Chondrocyte (in vitro differentiated cells): ENCODE measurements at places on chromosomes 7 and 10.

- no peak for DNase-seq
These were observed 10.3 kb upstream of the IFIT1B start for GRCh38 chr10:89367529-89367928.

DNA sequence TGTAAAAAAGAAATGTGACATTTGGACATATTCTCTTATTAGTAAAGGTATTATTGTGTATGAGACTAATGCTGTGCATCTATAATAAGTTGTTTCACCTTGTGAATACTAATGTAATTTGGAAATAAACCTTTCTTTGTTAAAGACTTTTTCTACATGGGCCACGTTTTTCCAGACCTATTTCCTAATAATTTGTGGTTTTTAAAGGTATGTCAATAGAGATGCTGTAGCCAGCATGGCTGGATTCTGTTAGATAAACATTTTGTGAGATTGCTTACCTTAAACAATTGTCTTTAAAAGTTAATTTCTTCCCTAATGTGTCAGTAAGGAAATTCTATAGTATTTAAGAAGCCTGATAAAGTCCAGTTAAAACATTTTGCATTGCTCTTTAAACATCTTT is 56.0 kb downstream of the KAT6B start:
- no peak for DNase-seq

DNA sequence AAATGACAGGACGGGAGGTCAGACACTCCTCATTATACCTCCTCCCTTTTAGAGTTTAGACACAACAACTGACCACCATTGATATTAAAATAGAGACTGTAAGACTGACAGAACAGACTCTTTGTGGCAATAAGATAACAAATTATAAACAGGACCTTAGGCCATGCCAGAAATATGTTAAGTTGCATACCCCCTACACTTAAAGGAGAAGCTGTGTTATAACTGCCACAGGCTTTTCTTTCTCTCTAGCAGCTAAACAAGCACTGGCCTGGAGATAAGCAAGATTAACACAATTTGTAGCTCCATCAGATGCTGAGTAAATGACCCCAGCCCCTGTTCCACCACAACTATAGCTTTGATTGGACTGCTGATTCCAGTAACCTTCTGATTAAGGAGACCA is 10.5 kb upstream of the UNC5B start:
- no peak for DNase-seq

DNA sequence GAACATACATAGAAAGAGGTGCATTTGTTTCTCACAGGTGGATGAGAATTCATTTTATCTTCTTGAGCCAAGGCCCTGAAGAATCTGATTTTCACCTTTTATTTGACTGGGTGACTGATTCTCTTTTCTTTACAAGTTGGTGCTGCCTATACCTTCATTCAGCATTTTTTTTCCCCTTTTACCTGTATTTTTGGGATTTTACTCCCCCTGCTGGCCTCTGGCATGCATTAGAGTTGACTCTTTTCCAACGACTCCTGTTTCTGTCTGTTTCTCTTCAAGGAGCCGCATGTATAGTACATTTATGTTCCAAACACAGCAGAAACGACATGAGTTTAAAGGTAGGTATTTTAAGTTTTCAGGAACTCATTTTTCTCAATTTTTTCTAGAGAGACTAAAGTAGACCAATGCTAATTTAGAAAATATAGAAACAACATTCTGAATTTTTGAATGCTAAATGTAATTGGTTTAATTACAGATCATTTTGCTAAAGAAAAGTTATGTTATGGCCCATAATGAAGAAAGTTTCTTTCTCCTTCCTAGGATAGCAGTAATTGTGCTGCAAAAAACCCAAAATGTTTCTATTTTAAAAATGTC is 149.8 kb upstream of the HDAC9 start:
- DNase-seq, result no peak

GRCh38 chr10:102133373-102134195 is 744 bp downstream of the PPRC1 start:
- peak; percentile 94 for DNase-seq

GRCh38 chr7:102291916-102292267 is 5.2 kb downstream of the SH2B2 start:
- DNase-seq, result no peak

- DNase-seq, result no peak
These were observed 206.8 kb downstream of the GRID1 start for GRCh38 chr10:86159797-86160196.

DNA sequence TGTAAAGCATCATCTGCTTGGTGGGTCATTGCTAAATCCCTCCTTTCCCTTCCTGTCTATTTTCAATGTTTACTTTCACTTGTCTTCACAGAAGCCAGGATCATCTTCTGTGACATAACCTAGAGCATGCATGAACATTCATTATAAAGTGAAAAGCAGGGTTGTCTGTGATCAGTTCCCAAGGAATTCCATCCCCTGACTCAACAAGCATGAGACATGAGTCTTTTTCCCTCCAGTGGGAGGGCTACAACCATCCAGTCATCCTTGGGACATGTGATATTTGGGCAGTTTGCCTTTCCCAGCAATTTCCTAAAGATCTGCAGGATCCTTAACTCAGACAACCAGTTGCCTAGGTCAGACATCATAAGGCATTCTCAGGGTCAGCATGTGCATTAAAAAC is 166.3 kb upstream of the TMEM196 start:
- no peak for DNase-seq

DNA sequence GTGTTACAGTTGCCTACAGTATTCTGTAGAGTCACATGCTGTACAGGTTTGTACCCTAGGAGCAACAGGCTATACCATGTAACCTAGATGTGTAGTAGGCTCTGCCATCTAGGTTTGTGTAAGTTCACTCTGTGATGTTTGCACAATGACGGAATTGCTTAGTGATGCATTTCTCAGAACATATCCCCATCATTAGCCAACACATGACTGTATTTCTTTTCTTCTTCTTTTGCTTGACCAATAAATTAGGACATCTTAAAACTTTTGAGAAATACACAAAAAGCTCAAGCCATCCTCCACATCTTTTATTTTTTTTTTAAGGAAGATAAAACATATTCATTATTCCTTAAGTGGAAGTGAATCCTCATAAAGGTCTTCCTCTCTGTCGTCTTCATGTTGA is 5.4 kb upstream of the PFKFB3 start:
- no peak for DNase-seq

- no peak for DNase-seq
These were observed 13.6 kb upstream of the KAZALD1 start for GRCh38 chr10:101047961-101048892.

GRCh38 chr10:6778992-6779701 is 199.1 kb upstream of the PRKCQ start:
- no peak for DNase-seq

DNA sequence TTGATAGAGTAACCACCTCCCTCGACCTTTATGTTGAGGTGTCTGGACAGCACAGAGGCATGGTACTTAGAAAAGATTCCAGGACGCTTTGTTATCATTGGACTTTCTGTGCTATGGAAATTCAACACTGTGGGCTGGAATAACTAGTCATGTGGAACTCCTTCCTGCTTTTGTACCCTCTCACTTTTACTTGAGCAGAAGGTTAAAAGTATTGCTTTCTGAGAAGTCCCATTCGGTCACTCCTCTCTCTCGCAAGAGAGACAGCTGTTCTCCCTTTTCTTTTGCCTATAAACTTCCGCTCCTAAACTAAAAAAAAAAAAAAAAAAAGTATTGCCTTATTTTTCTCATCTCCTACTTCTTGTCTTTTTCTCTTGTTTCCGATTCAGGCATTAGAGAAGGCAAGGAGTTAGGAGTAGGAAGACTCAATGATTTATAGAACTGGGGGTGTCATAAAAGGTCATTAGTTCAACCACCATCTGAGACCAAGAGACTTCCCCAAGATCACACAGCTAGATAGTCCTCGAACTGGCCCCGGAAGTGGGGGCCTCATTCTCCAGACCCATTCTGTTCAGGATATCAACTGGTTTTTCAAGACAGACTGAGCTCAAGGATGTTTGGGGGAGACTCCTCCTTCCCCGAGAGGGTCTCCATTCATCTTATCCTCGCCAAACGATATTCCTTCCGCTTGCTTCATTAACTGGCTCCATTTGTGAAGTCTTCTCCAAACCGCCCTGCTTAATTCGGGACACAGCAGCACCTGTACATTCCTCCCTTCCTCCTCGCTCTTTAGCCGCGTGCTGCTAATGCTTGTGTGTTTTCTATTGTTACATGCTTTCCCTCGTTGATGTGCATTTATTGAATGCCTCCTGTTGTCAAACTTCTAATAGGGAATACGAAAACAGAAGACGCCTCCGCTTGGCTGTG is 995 bp upstream of the INPP5F start:
- no peak for DNase-seq

- DNase-seq, result no peak
These were observed 39.3 kb downstream of the C1GALT1 start for GRCh38 chr7:7221599-7222038.

DNA sequence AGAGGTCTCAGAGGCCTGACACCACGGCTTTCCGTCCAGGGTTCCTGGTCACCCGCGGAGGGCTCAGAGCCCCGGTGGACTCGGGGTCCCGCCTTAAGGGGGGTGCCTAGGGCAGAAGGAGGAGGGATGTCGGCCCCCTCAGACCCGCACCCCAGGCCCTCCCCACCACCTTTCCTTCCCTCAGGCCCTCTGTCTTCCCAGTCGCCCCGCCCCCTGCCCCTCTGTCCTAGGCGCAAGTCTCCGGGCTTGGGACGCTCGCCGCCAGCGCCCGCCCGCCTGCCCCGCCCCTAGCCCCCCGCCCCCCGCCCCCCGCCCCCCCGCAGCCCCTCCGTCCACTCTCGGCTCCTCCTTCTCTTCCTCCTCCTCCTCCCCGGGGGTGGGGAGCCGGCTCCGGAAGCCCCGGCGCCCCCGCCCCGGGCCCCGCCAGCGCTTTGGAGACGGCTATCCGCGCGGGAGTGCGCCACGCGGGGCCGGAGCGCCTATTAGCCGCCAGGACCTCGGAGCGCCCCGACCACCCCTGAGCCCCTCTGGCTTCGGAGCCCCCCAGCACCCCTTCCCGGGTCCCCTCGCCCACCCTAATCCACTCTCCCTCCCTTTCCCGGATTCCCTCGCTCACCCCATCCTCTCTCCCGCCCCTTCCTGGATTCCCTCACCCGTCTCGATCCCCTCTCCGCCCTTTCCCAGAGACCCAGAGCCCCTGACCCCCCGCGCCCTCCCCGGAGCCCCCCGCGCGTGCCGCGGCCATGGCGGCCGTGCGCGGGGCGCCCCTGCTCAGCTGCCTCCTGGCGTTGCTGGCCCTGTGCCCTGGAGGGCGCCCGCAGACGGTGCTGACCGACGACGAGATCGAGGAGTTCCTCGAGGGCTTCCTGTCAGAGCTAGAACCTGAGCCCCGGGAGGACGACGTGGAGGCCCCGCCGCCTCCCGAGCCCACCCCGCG is at the start of gene AEBP1:
TSS of gene AEBP1 (plus strand) at position 423 of the 937 bp plus-strand sequence. CDS start at position 744, 321 bp downstream.
- DNase-seq, result peak; percentile 83

- no peak for DNase-seq
These were observed 55.9 kb downstream of the TRRAP start for GRCh38 chr7:98934267-98934666.

DNA sequence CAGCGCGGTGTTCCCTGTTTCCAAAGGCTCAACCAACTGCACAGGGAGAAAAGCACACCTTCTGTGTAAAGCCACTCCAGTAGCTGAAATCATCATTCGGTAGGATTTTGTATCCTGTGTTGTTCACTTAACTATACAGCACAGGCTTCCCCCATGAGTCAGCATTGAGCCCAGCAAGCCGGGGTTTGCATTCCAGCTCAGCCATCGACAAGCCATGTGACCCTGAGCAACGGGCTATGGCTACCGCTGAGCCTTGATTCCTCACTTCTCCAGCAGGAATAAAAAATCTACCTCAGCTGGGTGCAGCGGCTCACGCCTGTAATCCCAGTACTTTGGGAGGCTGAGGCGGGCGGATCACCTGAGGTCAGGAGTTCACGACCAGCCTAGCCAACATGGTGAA is 44.1 kb upstream of the ATP6V0A4 start:
- DNase-seq, result no peak

GRCh38 chr7:17242504-17242903 is 55.9 kb upstream of the AHR start:
- DNase-seq, result no peak

- no peak for DNase-seq
These were observed 253.2 kb downstream of the HTR7 start for GRCh38 chr10:90604636-90605035.

- no peak for DNase-seq
These were observed 415.3 kb upstream of the SEMA3D start for GRCh38 chr7:85602196-85602595.

DNA sequence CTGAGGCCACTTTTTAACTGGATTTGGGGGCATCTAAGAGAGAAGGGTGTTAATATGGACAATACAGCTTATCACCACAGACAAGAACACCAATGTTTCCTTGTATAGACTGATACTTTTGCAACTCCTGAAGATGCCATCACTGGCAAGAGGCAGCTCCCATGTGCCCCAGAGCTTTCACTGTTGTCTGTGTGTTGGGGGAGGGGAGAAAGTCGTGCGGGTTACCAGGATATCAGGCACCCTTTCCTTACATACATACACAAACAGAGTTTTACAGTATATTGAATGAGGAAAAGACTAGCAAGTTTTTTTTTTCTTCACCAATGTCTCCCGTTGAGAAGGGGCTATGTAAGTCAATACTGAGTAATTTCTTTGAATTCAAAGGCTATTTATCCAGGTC is 4.1 kb upstream of the DLX6 start:
- no peak for DNase-seq

GRCh38 chr10:49271346-49271745 is 27.6 kb upstream of the C10orf71 start:
- DNase-seq, result no peak

GRCh38 chr10:373526-374309 is 238.5 kb downstream of the ZMYND11 start:
- peak; percentile 49 for DNase-seq

DNA sequence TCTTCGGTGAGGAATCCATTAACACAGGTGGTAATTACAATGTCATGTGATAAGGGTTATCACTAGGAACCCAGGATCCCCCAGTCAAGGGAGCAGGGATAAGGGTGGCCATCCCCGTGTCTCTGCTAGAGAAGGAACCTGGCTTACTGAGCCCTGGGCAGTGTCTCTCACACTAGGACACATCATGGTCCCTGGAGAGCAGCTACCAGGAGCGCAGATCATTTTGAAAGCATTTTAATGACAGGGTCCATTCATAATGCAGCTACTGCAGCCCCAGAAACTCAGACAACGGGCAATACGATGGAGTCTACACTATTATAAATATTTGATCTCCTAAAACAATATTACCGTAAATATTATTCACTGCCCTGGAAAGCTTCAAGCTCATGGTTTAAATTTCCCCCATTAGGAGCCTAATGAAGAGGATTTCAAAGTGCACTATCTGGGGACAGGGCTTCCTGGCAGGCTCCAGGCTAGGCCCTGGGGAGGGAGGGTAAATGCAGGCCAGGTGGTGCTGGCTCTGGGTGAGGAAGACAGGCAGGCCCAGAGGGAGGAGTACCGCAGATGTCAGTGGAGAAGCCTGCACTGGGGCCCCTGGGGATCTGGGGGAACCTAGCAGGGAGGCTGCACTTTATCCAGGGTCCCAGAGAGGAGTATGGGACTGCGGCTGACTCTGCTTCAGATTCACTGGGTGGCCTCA is 52.6 kb upstream of the LOXL4 start:
- no peak for DNase-seq

- no peak for DNase-seq
These were observed 404.3 kb upstream of the KLF6 start for GRCh38 chr10:4189281-4189680.
